ENCODE measurements at places on chromosomes 1 and 21.

- DNase-seq: no peak
Measured at GRCh38 chr1:90726425-90726985, 9.4 kb upstream of the BARHL2 start.

DNA sequence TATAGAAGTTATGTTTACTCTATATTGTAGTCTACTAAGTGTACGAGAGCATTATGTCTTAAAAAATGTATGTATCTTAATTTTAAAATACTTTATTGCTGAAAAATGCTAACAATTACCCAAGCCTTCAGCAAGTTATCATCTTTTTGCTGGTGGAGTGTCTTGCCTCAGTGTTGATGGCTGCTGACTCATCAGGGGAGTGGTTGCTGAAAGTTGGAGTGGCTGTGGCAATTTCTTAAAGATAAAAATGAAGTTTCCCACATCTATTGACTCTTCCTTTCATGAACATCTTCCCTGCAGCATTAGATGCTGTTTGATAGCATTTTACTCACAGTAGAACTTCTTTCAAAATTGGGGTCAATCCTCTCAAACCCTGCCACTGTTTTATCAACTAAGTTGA is 95.8 kb downstream of the CDC7 start:
- no peak for DNase-seq

DNA sequence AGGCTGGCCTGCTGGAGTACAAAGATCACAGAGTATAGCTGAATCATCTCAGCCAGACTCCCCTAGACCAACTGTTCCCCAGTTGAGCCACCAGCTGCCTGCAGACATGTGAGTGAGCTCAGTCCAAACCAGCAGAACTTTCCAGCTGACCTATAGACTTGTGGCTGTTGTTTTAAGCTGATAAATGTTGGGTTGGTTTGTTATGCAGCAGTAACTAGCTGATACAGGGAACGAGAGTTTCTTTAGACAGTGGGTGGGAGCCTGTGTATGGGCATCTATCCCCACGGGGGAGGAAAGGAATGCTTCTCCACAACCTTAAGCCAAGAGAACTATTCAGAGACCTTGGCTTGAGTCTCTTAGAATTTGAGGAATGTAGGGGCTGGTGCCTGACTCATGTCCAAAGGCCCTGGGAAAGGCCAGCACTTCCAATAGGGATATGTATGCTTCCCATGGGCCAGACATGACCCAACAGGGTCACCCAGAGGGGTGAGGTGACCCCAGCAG is 30.1 kb downstream of the SLC1A7 start:
- no peak for DNase-seq

- DNase-seq: peak; percentile 52
Measured at GRCh38 chr1:112956544-112957132, 642 bp upstream of the SLC16A1 start.

DNA sequence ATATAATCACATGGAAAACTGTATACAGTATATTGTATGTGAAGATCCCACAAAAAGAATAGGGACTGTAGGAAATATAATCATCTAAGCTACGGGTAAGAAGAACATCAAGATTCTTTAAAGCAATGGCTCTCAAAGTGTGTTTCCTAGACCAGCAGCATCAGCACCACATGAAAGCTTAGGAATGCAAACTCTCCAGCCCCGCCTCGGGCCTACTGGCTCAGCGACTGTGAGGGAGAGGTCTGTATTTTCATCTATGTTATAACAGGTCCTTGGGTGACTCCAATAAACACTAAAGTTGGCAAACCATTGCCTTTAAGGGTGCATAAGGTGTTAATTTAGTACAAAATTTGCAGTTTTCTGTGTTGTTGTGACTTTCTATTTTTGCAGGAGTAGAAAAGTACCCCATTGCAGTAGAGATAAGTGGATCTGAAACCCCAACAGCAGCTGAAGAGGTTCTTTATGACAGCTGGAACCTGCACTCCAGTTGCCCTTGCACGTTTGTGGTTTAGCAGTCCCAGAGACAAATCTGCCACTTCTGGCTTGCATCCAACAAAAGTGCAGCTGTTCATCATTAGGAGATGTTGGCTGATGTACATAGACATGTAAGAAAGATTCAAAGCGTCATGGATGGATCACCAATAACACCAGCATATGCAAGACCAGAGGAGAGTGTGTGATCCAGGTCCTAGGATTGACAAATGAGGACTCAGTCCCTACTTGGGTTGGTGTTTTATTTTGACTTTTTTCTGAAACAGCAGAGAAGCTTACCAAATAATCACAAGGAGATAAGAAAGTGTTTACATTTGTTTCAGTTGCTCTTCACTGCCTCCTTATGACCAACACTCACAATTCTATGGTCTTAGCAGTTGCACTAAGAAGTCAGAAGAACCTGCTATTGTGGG is 15.9 kb upstream of the IFNAR1 start:
- peak; percentile 31 for DNase-seq

- no peak for DNase-seq
Measured at GRCh38 chr1:25055961-25056360, 125.9 kb upstream of the RUNX3 start.

DNA sequence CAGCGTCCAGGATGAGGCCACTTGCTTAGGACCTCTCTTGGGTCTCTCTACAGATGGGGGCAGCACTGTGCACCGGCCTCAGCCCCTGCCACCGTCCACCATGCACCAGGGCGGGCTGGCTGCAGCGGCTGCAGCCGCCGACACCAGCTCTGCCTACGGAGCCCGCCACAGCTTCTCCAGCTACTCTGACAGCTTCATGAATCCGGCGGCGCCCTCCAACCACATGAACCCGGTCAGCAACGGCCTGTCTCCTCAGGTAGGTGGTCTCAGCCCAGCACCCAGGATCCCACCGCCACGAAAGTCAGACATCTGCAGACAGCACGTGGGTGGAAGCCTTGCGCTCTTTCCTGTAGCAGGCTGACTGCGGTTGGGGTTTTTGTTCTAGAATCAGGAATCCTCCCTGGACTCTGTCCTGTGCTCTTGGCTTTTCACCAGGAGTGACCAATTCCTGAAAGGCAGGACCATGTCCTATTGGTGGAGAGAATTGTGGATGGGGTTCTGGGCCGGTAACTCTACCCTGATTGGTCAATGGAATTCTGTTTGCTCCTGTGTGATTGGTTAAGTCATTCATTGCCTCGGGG is 72.5 kb downstream of the PAX7 start:
- no peak for DNase-seq

DNA sequence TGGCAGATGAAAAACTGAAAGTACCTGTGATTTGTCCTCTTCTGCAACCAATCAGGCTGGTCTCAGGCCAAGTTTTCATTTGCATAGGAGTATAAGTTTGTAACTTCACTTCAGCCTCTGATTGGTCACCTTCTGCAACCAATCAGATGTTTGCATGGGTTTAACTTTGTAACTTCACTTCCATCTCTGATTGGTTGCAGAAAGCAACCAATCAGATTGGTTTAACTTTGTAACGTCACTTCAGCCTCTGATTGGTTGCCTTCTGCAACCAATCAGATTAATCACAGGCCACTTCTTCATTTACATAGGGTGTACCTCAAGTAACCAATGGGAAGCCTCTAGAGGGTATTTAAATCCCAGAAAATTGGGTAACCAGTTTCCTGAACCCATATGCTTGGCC is 18.9 kb upstream of the TUT4 start:
- DNase-seq: no peak

DNA sequence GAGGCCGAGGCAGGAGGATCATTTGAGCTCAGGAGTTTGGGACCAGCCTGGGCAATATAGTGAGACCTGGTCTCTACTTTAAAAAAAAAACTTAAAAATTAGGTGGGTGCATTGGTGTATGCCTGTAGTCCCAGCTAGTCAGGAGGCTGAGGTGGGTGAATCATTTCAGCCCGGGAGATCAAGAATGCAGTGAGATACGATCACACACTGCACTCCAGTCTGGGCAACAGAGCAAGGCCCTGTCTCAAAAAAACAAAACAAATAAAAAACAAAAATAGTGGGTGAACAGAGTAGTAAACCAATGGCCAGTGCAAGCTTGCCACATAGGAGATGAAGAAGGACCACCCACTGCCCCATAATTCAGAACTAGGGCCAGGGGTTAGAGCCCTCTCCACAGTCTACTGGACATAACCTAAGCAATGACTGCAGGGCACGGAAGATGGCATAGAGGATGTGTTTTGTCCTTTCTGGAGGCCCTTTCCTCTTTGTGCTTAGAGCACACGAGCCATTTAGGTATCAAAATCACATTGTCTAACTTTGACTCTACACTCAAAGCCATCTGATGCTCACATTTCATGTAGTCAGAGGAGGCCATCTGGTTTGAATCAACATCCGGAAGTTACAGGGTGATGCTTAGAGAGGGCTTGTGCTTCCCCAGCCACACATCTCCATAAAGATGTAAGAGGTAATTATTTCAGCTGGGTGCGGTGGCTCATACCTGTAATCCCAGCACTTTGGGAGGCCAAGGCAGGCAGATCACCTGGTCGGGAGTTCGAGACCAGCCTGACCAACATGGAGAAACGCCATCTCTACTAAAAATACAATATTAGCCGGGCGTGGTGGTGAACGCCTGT is 12.6 kb downstream of the CD2 start:
- DNase-seq: peak; percentile 72

GRCh38 chr1:225670806-225671733 is 18.1 kb upstream of the ENAH start:
- no peak for DNase-seq

DNA sequence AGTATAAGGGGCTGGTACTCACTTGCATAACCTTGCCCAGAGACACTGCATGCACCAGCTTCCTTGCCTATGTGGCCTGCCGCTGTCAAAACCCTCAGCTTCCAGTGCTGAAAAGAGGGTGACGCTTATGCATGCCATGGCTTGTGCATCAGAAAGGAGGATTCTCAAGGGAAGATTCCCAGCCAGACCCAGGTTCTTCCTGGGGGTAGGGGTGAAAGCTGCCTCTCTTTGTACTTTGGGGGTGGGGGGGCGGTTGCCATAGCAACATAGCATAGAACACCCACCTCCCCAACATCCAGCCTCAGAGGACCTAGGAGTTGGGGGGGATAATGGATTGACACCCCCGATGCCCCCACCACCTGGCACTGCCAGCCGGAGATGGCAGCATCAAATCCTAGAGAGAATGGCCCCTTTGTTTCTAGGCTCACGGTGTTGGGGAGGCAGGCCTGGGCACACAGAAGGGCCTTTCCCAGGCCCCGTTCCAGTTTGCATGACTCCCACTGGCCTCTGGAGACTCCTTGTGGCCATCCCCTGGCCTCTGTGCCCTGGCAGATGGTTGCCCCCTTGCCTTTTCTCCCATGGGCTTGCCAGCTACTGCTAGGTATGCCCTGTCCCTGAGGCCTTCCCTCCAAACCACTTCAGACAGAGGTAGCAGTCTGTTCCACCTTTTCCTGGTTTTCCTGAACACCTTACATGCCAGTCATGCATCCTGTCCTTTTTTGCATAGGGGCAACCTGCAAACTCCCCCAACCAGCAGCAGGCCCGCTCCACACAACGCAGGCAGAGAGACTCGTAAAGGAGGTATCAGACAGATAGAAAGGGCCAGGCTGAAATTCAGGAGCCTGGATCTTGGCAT is 44.6 kb downstream of the RHBG start:
- DNase-seq: no peak

DNA sequence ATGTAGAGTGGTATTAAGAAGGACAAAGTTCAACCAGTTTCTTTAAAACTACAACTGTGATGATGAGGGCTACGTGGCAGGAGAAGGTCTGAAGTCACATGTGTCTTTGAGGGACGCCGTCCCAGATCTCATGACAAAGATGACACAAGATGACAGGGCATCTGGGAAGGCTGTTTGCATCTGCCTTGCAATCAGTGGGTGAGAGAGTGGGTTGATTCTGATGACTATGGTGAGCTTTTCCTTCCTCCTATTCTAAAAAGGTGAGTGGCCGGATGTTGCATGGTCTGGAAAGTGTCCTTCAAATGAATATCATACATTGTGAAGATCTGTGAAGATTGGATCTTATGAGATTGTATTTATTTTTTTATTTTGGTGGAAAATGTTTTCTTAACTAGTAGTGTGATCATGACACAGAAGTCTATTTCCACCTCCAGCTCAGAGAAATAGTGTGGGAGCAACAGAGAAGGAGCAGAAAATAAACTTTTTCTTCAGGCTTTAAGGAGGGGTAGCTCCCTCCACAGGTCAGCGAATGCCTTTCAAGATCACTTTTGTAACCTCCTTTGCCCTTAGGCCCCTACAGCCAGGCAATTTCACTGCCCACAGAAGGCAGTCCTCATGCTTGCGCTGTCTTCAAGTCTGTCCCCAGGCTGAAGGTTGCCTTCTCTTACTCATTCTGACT is 76.0 kb upstream of the ATF3 start:
- DNase-seq: no peak

DNA sequence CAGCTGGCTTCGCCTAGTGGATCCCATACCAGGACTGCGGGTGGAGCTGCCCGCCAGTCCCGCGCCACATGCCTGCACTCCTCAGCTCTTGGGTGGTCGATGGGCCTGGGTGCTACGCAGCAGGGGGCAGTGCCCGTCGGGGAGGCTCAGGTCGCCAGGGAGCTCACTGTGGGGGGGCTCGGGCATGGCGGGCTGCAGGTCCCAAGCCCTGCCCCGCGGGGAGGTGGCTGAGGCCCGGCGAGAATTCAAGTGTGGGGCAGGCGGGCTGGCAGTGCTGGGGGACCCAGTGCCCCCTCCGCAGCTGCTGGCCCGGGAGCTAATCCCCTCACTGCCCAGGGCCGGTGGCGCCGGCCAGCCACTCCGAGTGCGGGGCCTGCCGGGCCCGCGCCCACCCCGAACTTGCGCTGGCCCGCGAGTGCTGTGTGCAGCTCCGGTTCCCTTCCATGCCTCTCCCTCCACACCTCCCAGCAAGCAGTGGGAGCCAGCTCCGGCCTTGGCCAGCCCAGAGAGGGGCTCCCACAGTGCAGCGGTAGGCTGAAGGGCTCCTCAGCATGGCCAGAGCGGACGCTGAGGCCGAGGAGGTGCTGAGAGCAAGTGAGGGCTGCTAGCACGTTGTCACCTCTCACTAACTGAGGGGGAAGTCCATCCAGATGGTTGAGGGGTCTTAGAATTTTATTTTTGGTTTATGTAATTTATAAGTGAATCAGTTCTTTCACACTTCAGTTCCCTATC is 85.2 kb upstream of the HMCN1 start:
- DNase-seq: no peak

DNA sequence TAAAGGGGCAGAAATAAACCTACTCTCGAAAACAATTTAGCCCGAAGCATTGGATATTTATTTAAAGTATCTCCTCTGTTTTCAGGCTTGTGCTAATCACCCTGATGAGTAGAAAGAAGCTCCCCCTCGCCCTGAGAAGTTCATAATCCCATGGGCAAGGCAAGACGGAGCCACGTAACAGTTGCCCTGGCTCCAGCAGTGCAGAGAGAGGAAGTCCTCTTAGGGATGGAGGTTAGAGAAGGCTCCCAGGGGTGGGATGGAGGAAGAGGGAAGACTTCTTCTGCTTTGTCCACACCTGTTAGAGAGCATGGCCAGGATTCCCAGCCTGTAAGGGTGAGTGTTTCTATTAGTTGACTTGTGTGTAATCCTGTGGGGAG is 3.4 kb upstream of the GPR25 start:
- DNase-seq: no peak

- DNase-seq: no peak
Measured at GRCh38 chr1:25360596-25361581, 22.8 kb downstream of the TMEM50A start.

- no peak for DNase-seq
Measured at GRCh38 chr1:235858766-235859165, 7.9 kb downstream of the LYST start.
